ENCODE measurements at places on chromosomes 4 and X.

DNA sequence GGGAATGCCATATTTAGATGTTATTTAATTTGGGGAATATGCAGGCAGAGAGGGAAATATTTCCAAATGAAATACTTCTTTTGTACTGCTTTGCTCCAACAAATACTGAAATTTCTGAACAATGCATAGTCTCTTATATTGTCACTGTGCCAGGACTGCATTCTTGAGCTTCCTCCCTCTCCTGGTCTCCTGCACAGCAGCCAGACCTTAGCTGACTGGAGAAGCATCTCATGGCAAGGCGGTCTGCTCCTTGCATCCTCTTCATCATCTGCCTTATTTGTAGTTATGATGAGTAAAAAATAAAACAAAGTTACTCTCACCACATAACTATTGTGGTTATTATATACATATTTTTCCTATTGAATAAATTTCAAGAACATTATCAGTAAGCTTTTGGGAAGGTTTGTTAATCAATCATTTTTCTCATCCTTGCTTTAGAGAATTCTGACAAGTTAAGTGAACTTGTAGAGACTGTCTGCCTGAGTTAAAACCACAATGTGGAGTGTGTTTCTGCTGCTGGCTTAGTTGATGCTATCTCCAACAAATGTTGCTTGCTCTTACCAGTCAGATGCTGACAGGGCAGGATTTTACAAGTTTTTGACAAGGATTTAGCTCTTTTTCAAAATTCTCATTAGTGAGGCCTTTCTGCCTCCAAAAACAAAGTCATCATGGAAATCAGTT is 153.6 kb downstream of the SOWAHB start:
- peak; percentile 81 for DNase-seq

DNA sequence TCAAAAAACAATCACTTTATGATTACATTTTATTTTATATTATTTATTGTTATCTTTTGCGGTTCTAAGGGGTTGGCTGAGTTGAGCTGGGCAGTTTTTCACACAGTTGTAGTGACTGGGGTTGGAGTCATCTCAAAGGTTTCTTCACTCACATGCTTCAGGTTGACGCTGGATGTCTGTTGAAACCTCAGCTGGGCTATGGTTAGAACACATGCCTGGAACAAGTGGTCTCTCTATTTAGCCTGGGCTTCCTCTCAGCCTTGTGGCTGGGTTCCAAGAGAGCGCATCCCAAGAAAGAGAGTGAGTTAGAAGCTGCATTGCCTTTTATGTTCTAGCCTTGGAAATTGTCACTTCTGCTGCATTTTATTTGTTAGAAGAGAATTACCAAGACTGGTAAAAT is 87.4 kb downstream of the CBLL2 start:
- no peak for DNase-seq

- no peak for DNase-seq
These were observed 33.7 kb downstream of the HTT-AS start for GRCh38 chr4:3040452-3041191.

DNA sequence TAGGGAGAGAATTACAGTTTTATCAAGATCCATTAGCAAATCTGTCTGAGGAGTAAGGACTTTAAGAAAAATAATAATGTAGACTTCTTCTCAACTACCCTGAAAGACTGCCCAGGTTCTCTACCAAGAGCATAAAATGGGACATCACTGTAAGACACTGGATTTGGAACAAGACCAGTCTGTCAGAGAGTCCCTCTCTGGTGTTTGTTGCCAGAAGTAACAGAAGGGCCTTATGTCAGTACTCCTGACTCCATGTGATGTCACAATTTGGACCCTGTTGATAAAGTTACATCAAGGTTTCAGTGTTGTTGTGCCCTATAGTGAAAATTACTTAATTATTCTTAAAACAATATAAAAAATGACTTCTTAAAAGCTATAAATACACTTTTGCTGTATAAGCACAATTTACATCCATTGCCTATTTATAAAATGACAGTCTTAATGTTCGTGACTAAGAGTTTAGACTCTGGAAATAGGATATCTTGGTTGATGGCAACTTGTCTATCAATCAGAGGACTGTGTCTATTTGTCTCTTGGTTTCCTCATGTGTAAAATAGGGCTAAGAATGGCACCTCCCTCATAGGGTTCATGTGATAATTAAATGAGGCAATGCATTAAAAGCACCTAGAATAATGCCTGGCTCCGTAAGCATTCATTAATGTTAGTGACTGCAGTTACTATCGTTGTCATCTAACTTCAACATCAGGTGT is 57.8 kb downstream of the RS1 start:
- no peak for DNase-seq

- no peak for DNase-seq
These were observed 138.2 kb downstream of the EMCN start for GRCh38 chr4:100379583-100380105.

DNA sequence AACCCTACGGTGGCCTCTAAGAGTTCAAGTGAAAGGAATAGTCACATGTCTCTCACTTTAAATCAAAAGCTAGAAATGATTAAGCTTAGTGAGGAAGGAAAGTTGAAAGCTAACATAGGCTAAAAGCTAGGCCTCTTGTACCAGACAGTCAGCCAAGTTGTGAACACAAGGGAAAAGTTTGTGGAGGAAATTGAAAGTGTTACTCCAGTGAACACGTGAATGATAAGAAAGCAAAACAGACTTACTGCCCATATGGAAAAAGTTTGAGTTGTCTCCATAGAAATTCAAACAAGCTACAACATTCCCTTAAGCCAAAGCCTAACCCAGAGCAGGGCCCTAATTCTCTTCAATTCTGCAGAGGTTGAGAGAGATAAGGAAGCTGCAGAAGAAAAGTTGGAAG is 51.5 kb upstream of the RAB9B start:
- DNase-seq, result no peak

DNA sequence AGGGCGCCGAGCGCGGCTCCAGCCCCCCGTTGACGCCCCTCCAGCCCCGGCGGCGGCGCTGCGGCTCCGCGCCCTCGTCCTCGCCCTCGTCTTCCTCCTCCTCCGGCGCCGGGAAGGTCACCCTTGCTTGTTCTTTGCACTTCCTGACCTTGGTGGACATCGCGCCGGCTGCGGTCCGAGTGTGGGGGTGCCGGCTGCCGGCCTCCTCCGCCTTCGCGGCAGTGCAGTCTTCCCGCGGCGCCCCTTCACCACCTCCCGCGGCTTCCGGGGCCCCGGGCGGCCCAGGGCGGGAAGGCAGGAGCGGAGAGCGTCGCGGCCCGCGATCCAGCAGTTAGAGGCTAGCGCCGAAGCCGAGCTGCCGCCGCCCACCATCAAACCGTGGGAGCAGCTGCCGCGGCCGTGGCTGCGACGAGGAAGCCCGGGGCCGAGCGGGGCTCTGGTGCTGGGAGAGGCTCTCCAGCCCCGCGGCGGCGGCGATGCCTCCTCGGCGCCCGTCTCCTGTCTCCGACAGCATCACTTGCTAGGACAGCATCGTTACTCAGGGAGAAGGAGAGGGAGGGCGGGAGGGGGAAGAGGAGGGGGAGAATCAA is at the start of gene TRPC3:
TSS of gene TRPC3 (minus strand) at position 540 of the 590 bp plus-strand sequence. CDS start at position 160, 380 bp downstream.
- DNase-seq, result no peak

GRCh38 chr4:107755841-107756356 is 35.9 kb upstream of the PAPSS1 start:
- DNase-seq, result no peak

- no peak for DNase-seq
These were observed 12.2 kb upstream of the NKRF start for GRCh38 chrX:119618439-119618838.

- no peak for DNase-seq
These were observed 48.4 kb upstream of the PAQR3 start for GRCh38 chr4:78987683-78988082.

- no peak for DNase-seq
These were observed 121.2 kb downstream of the VEGFC start for GRCh38 chr4:176671532-176671931.

DNA sequence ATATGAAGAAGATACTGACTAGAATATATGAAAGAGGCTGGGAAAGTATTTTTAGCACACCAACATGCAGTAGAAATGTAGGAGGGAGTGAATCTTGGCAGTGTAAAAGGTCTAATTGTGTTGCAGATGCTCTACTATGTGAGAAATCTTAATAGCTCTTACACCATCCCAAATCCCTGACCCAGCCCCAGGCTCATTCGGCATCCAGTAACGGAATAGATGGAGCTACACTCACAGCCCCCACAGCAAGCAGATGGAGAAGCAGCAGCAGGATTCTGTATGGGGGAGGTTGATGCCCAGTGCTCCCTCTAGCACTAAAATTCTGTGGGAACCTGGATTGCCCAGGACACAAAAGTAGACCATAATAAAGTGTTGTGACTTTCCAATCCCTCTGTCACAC is 153.2 kb upstream of the PRDX4 start:
- DNase-seq, result no peak

- DNase-seq, result no peak
These were observed 227.8 kb downstream of the CPE start for GRCh38 chr4:165606465-165607205.

- no peak for DNase-seq
These were observed 93.2 kb upstream of the IL15 start for GRCh38 chr4:141543176-141543575.

GRCh38 chr4:134911941-134912340 is 710.4 kb upstream of the PABPC4L start:
- no peak for DNase-seq

DNA sequence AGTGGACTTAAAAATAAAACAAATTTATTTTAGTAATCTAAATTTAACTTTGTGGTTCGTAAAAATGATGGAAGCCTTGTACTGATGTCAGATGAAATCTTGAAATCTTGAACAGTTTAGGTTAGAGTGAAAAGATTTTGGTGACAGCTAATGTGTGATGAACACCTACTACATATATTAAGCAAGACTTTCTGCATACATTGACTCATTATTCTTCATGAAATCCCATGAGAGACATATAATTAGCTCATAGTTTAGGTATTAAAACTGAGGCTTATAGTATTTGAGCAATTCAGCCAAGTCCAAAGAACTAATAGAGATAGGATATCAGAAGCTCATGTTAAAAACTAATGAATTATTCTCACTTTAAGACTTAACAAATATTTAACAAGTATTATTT is 66.9 kb upstream of the PCDH7 start:
- no peak for DNase-seq

DNA sequence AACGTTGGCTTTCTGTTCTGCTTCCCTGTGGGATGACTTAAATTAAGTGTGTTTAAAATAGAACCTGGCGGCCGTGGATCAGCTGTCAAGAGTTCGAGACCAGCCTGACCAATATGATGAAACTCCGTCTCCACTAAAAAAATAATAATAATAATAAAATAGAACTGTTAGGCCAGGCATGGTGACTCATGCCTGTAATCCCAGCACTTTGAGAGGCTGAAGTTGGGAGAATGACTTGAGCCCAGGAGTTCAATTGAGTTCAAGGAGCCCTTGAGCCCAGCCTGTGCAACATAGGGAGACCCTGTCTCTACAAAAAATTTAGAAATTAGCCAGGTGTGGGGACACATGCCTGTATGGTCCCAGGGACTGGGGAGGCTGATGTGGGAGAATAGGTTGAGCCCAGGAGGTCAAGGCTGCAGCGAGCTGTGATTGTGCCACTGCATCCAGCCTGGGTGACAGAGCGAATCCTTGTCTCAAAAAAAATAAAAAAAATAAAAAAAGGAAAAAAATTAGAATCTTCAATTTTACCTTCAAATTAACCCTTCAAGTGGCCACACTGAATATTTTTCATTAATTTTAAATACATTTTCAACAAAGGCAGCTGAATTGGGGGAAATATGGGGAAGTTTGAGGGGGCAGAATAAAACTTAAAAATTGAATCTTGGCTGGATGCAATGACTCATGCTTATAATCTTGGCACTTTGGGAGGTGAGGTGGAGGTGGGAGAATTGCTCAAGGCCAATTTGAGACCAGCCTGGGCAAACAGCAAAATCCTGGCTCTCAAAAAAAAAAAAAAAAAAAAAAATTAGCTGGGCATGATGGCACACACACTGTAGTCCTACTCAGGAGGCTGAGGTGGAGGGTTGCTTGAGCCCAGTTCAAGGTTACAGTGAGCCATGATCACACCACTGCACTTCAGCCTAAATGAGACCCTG is 31.8 kb upstream of the HSD17B13 start:
- no peak for DNase-seq

DNA sequence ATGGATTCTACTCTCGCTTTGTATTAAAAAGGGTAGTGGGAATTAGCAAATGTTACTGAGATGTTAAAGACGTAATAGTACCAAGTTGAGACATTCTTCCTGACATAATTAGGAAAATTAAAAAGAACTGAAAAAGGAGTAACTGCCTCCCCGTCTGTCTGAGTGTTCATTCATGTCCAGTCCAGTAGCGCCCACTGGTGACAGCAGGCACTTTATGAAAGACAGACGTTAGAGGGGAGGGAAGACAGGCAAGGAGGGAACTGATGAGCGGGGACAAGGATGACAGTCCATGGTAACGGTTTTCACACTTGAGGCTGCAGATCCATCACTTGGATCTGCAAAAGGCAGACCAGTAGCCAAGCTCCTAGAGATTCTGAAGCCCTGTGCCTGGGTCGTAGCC is 326.7 kb downstream of the STK32B start:
- DNase-seq, result no peak

GRCh38 chr4:155692361-155692760 is 25.7 kb downstream of the GUCY1A1 start:
- DNase-seq, result no peak

Data from kidney capillary endothelial cell (primary cell).